Right lung (tissue), 10 donors: ENCODE measurements at places on chromosomes 4 and X.

GRCh38 chr4:16225167-16225862, 956 bp downstream of the TAPT1 start:
- DNase-seq = peak; percentile 52

GRCh38 chr4:164989471-164989870, 12.0 kb upstream of the TRIM61 start:
- DNase-seq = no peak

- no peak for DNase-seq
Observed at GRCh38 chr4:148215202-148215601, 227.0 kb downstream of the NR3C2 start.

- DNase-seq = peak; percentile 8
Observed at GRCh38 chrX:101803451-101803850, 128.4 kb downstream of the ZMAT1 start.

DNA sequence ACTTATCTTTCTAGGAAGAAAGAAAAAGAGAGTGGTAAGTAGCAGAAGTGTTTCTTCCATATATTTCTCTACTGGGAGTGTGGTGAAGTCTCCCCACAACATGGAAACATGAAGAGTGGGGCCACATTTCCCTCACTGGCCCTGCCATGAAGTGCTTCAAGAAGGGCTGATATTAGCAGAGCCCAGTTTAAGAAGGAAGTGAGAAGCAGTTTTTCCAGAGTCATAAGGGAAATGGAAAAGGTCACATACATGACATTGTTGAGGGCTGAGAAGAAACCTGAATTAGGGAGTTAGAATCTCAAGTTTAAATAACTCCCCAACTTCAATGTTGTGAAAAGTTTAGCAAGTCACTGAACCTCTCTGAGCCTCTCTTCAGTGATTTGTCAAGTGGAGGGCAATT, 171.9 kb upstream of the RBPJ start:
- DNase-seq = no peak

GRCh38 chr4:156638334-156638733, 333.3 kb downstream of the PDGFC start:
- no peak for DNase-seq

DNA sequence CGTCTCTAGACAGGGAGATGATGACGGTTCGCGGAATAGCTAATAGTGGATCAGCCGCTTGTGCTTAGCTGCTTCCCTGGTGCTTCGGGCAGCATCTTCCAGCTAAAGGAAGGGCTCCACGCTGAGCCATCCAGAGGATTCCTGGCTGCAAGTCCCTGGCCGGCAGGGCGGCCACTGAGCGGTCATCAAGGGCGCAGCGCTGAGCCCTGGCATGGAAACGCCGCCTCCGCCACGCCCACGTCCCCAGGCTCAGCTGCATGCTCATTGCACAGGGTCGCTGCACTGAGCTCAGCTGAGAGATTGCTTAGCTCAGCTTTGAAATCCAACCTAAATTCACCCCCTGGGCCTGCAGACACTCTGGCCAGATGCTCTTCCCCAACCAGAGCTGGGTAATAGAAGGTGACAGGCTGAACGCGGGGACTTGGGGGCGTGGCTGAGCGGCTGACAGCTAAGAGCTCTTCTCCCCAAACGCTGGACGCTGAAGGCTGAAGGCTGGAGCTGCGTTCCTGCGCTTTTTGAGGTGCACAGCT, 118.2 kb upstream of the KIT start:
- peak; percentile 36 for DNase-seq

DNA sequence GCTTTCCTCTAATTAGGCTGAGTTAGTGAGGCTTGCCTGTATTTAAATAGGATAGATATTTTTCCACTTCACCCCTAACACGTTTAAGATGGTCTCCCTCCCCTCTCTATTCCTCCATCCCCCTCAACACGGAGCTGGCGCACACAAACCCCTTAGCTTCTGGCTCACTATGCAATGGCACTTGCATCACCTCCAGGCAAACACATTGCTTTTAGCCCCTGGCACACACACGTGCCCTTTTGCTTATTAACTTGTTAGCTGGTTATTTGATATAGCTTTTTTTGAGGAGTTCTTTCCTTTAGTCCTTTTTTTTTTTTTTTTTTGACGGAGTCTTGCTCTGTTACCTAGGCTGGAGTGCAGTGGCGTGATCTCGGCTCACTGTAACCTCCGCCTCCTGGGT, 94.3 kb downstream of the HDAC8 start:
- DNase-seq = no peak

DNA sequence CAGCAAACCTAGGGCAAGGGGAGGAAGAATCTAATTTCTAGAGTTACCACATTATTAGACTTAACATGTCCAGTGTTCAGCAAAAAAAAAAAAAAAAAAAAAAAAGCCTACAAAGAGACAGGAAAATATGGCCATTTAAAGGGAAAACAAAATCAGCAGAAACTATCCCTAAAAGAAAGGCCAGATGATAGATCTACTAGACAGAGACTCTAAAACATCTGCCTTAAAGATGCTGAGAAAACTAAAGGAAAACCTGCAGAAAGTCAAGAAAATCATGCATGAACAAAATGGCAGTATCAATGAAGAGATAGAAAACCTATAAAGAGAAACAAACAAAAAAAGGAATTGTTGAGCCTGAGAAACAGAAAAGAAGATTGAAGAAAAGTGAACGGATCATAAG, 43.8 kb downstream of the NELFA start:
- no peak for DNase-seq

- DNase-seq = no peak
Observed at GRCh38 chrX:120087289-120088017, 10.0 kb upstream of the RHOXF2B start.

GRCh38 chrX:108275732-108276131, 162.5 kb downstream of the COL4A6 start:
- no peak for DNase-seq

DNA sequence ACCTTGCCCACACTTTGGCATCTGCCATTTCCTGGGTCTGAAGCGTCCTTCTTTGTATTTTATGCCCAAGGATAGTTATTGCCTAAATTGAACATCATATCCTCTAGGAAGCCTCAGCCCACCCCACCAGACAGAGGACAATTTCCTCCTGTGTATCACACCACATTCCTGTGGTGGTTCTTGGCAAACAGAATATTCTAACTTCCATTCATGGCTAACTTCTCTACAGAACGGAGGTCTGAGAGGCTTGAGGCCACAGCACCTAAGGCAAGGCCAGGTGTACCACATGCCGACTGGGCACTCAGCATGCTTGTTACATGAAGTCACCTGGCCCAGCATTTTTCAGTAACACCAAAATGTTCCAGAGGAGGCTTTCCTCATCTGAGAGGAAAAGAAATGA, 42.4 kb downstream of the CD99L2 start:
- DNase-seq = no peak

DNA sequence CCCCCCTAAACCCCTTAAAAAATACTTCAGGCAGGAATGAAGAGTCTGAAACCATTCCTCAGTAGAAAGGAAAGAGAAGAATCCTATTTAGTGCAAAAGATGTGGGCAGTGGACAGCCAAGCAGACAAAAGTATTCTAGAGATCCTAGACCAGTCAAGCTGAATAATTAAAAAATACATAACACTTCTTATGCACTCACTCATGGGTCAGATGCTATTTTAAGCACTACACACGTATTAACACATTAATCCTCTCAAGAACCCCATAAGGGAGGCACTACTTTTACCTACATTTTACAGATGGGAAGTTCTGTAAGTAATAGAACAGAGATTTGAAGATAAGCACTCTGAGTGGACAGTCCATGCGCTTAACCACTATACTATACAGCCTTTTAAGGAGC, 5.9 kb downstream of the TAB3 start:
- no peak for DNase-seq

- no peak for DNase-seq
Observed at GRCh38 chrX:110180928-110181310, 137.0 kb downstream of the AMMECR1 start.

DNA sequence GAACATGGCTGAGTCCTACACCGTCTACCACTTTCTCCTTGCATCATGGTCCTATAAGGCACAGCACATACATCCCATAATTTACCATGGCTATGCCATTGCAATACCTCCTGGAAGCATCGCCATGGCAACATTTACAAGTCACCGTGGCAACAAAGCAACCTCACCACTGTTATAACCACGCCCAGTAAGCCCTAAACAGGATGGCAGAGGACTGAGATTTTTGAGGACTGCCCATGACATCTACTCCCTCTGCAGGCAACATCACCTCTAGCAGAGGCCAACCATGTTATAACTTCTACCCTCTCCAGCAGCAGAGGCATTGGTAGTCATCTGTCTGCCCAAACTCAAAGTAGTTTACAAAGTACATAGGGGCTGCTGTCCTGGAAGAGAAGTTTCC, 29.7 kb downstream of the BCOR start:
- no peak for DNase-seq

DNA sequence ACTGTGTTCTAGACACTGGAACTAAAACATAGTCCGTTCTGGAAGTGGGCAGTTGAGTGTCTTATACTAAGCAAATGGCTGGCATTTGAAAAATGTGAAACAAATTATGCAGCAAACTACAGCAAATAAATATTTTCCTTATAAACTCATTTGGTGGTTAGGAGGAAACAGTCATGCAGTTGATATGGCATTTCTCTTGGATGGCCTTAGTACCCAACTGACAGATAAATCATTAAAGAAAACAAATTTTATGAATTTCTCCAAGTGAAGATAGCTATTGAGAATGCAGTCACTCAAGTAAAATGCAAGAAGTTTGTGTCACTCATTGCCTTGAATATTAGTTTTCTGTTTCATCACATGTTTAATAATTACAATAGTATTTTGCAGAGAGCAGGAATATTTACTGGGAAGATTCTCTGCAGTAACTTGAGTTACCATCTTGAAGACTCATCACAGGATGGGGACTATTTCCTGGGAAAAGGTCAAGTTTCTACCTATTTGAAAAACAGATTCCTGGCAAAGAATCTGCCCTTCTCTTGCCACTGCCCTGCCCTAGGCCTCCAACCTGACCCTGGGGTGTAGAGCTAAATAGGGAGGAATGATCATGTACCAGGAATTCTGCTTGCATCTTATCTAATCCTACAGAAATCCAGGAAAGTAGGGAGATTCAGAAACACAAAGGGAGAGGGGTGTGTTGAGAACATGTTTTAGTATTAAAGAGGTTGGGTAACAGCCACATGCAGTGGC, 105.9 kb downstream of the SH3RF1 start:
- no peak for DNase-seq

- no peak for DNase-seq
Observed at GRCh38 chrX:154490021-154490413, 412 bp downstream of the SLC10A3 start.

DNA sequence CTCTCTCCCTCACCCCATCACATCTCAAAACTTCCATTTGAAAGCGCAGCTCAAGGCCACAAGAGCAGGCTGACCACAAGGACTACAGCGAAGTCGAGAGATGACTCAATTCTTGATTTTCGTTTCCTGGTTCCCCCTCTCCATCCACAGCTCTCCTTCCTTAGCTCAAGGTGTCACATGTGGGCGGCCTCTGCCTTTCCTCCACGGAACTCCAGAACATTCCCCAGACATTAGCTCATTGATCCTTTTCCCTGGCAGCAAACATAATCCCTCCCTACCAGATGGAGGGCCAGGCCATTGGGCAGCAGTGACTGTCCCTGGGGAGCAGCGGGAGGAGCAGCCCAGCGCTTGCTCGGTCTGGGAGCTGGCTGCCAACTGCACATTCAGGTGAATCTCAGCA, 56.3 kb downstream of the CCDC149 start:
- DNase-seq = no peak

DNA sequence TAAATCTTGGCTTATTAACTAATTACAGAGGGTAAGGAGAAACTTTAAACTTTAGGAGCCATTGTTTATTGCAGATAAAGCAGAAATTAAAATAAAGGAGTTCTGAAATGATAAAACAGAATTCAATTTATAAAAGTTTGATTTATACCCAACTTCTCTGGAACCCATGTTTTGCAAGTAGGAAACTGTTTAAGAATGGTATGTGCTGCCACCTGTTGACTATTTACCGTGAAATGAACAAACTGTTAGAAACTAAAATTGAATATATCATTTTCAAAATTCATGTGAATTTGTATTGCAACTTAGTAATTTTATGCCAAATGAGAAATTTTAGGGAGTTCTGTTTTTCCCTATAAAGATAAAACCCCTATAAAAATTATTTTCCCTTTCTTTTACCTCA, 11.0 kb upstream of the TBC1D8B start:
- DNase-seq = no peak

GRCh38 chr4:23114538-23114937, 421.8 kb downstream of the GBA3 start:
- no peak for DNase-seq

GRCh38 chr4:89164400-89164799, 53.1 kb downstream of the TIGD2 start:
- no peak for DNase-seq

- DNase-seq = no peak
Observed at GRCh38 chrX:83535417-83536196, 27.5 kb downstream of the POU3F4 start.

DNA sequence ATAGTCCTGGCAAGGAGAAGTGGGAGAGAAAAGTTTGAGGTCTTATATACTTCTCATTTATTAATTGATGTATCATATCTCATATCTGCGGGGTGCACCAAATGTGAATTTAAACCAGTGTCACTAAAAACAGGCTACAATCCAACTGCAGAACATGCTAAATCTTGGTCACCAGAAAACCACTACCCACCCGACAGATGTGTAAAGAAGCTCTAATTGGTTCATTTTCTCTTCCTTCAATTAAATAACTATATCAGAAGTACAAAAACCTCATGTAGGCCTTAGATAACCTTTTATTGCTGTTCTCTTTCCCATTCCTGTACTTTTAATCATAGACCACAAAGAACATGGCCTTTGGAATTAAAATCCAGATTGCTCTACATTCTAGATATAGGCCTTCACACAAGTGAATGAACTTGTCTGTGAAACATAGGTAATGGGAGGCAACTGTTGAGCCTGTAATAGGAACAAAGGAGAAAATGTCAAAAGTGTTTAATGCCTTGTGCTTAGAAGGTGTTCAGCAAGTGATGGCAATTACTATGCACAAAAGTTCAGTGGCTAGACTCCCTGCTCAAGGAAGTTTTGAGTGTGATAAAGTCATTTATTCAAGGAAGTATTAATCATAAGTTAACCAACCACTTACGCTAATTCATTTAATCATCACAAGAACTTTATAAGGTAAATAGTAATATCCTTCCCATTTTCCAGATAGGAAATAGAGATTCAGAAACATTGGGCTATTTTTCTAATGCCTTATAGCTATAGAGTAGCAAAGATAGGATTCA, 425.6 kb downstream of the INPP4B start:
- no peak for DNase-seq

- DNase-seq = no peak
Observed at GRCh38 chr4:70841211-70841610, 1.5 kb upstream of the GRSF1 start.

- DNase-seq = peak; percentile 21
Observed at GRCh38 chr4:100189820-100190642, at the start of gene DDIT4L. DDIT4L (minus strand) TSS chr4:100190468; CDS start chr4:100189983, 485 bp downstream.

GRCh38 chr4:182143822-182144625, 99.2 kb upstream of the TENM3 start:
- DNase-seq = peak; percentile 52
